Stimulated activated CD8-positive, alpha-beta memory T cell treated with anti-CD3 and anti-CD28 coated beads, Interleukin-4, amount 100 ng/mL, for 1 hour (primary cell): ENCODE measurements at places on chromosomes 3 and 15.

DNA sequence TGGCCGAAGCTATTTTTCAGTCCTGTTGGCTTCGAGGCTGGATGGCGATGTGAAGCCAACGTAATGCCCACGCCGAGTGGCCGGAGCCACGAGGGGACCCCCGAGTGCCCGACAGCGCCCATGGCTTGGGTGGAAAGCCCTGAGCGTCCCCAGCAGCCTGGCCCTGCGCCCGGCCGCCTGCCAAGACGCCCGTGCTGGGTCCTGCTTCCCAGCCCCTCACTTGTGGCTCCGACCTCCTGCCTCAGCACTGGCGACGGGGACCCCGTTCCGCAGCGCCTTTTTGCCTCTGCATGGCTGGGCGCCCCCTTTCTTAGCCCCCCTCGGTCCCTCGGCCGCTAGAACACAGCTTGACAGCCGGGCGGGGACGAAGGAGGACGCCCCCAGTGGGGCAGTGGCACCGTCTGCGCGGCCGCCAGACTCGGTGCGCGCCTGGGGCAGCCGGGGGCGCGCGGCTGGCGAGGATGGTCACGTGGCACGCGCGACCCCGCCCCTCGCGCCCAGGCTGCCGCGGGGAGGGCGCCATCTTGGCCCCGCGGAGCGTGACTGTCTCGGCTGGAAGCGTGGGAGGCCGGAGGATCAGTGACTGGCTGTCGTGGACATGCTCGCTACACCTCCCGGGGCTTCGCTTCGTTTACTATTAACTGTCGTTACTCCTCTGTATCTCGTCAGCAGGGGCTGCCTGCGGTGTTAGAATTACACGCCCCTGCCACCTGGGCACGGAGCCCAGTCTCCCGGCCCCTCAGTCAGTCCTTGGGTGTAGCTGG lies 626 bp upstream of the GPR176 start:
- DNase-seq: peak; percentile 43

DNA sequence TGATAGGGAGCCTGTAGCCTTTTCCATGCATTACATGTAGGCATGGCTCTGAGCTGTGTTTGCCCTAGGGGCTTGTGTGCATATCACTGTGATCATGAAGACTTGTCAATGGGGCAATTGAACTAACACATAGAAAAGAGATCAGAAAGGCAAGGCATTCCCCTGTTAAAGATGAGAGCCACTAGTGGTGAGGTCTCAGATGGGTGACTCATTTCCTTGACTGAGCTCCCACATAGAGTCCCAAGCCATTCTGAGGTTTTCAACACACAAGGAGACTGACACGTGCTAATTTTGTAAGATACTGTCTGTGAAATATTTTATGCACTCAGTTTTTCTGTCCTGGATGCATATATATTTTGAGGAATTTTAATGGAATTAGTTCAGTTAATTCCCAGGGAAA lies 53.8 kb downstream of the SAMMSON start:
- DNase-seq: no peak

- DNase-seq: no peak
Observed at GRCh38 chr3:172102123-172102882, 62.9 kb downstream of the FNDC3B start.

DNA sequence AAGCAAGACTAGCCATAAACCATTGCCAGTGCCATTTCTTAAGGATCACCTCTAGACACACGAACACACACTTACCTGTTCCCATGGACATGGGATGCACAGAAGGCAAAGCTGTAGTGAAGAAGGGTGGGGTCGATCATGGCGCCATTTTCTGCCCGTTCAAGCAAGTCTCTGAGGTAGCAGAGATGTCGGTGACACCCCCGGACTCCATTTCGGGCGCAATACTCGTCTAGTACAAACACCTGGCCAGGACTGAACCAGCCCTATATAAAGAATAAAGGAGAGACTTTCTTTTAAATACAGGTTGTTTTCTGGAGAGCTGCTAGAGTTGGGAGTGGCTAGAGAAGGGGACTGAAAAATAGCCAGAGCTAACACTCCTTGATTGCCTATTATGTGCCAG lies 159.4 kb upstream of the FEZF2 start:
- DNase-seq: no peak

DNA sequence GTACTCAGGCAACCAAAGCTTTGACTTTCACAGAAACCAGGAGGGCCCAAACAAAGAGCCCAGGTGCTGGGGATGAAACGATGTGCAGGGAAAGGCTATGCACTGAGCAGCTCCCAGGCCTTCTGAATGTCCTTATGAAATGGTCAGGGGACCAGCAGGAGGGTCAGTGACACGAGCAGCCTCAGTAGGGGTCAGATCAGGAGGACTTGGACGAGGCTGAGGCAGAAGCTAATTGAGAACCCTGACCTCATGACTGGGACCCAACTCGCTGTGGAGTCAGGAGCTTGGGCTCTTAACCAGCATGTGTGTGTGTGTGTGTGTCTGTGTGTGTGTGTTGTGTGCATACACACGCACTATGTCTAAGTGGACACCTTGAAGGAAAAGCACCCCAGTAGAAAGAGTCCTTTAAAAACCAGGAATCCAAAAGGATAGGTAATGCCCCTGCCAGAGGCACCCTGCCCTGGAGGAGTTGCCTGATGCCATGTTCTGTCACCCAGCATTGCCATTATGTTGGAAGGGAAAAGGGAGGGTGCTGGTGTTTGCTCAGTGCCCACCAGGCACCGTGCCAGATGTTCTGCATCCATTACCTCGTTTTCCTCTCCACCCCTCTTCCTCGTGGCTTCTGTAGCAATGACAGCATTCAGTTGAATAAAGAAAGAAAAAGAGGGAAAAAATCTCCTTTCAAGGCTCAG lies 50.9 kb downstream of the CORO2B start:
- no peak for DNase-seq

GRCh38 chr3:8113626-8114025 lies 388.0 kb upstream of the LMCD1 start:
- DNase-seq: no peak

GRCh38 chr15:96695426-96695825 lies 364.9 kb downstream of the NR2F2 start:
- DNase-seq: no peak

DNA sequence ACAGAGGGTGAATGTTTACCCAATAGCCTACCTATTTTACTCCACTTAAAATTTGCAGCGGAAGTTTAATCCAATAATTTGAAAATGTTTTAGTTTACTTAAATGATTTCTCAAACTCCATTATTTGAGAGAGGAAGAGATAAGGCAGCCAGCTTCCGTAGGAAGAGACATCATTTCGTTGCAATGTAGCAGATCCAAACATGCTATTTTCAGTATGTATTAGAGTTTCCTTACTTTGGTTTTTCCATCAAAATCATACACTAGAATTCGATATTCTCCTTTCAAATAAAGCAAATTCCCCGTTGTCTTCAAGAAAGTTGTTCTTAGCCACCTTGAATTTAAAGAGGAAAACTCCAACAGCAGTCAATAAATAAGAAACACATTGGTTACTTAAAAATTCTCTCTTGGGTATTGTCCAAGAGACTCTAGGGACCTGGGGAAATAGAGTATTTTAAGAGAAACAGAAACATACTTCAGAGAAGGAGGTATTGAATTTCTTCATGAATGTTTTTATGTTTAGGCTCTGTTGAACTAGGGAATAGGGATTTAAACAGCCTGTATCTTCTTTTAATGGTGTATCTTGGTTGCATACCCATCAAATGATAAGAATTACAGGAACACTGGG lies 324.5 kb upstream of the GBE1 start:
- DNase-seq: no peak

DNA sequence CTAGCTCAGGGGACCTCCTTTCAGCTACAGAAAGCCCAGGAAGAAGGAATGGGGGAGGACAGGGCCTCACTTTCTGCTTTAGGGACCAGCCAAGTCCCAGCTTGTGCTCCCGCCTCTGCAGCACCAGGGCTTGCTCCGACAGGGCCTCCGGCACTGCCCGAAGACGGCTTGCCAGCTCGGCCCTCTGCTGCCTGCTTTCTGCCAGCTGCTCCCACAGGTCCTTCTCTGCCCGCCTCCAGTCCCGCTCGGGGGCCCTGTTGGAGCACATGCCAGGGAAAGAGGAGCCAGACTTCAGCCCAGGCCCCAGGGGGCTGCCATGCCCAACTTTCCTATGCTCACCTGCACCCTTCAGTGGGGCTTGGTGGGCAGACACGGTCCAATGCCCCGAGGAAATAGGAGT lies 4.3 kb upstream of the CLK3 start:
- no peak for DNase-seq

- no peak for DNase-seq
Observed at GRCh38 chr3:128992926-128993460, 883 bp downstream of the CFAP92 start.

- DNase-seq: no peak
Observed at GRCh38 chr15:42696626-42697025, 40.3 kb downstream of the CDAN1 start.

DNA sequence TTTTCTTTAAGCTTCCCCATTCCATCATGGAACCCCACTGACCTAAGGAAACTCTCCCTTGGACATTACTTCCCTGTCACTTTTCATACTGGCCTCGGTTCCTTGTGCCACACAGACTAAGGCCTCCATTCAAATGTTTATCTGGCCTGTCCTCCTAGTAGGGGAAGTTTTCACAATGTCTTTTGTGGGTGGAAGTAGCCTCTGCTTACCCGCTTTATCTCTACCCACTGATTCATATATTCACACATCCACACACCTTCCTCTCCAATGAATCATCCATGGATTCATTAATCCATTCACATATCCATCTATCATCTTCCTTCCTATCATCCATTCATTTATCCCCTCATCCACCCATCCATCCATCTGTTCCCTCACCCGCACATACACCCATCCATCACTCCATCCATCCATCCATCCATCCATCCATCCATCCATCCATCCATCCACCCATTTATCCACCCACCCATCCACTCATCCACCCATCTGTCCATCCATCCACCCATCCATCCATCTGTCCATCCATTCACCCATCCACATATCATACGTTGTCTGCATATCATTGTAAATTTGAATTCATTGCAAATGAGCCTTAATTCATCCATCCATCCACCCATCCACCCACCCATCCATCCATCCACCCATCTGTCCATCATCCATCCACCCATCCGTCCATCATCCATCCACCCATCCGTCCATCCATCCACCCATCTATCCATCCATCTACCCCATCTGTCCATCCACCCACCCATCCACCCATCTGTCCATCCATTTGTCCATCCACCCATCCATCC lies 49.1 kb downstream of the IQSEC1 start:
- DNase-seq: no peak

- no peak for DNase-seq
Observed at GRCh38 chr15:98525661-98526001, 122.7 kb upstream of the IGF1R start.

DNA sequence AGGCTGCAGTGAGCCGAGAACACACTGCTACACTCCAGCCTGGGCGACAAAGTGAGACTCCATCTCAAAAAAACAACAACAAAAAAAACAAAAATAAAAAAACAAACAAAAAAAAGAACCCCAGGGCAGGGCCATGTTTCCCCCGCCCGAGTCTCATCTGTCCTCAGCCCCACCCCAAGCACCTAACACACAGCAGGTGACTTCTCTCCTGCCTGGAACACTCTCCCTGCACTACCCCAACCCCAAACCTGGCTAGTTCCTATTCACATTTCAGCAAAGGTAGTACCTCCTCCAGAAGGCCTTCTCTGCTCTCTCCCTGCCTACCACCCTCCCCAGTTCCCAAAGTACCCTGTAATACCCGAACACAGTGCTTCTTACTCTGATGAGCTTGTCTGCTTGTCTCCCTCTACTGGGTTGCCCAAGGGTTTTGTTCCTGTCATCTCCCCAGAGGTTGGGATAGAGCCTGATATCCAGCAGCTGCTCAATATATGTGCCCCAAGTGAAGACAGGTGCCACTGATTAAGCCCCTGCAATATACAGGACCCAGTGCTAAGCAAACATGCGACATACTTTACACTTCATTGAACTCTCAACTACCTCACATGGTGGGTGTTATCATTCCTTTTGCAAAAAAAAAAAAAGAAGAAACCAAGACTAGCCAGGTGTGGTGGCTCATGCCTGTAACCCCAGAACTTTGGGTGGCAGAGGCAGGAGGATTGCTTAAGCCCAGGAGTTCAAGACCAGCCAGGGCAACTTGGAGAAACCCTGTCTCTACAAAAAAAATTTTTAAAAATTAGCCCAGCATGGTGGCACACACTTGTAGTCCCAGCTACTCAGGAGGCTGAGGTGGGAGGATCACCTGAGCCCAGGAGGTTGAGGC lies 103.6 kb downstream of the DAPK2 start:
- no peak for DNase-seq

DNA sequence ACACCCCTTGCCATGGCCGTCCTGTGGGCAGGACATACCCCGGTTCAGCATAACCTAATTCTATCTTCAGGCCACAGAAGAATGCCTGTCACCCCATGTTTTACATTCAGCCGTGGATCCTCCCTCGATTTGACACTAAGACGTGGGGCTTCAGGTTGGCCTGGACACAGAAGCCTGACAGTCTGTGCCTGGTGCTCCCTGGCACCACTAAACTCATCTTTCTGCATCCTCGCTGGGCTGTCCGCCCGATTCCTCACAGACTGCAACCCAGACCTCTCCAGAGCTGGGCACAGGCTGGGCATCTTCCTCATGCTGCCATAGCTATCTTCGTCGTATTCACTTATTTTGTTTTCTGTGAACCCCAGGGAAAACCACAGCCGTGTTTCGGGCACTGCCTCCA lies 117.8 kb upstream of the IQSEC1 start:
- DNase-seq: no peak

GRCh38 chr3:13018561-13019242 lies 54.5 kb downstream of the IQSEC1 start:
- no peak for DNase-seq

DNA sequence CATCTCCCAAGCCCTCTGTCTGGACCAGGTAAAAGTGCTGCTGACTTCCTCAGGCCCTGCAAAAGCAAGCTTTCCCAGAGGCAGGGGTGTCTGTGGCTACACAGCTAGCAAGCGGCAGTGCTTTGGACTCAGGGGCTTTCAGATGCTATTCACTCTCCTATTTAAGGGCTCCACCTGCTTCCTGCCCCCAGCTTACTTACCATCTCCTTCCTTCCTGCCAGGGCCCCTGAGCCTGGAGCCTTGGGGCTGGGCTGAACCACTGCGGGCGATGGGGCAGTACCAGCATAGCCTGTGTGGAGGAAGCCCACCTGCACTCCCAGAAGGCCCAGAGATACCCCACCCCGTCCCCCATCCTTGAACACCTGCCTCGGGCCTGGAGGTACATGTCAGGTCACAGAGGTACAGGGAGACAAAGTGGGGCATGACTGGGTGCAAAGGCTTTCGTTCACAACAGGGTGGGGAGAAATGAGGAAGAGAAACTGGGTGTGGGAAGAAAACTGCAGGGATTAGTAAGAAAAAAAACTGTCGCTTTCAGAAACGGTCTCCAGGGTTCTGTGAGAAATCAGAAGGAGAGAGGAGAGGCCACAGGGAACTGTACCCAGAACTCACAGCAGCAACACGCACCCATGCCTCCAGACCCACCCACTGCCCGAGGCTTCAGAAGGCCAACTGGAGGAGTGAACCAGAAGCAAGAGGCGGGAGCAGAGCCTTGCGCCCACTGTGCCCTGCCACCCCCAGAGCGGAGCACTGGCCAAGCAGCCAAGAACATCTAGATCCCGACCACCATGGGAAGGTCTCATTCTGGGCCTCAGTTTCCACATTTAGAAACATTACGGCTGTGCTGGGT lies 49.5 kb downstream of the CCDC12 start:
- DNase-seq: no peak
